Renal pelvis (tissue), 12 donors: ENCODE measurements at places on chromosomes 12 and 14. TPM values are rescaled to one million over a fixed set of nuclear protein-coding genes. Genes with fewer than 3 reads are reported as not detected.

SERPINA9 gene
- not detected for polyA plus RNA-seq

GRCh38 chr14:35144029-35144428 lies 21.7 kb downstream of the PRORP start:
- no peak for DNase-seq

NEUROD4 gene
- polyA plus RNA-seq, result not detected

SRRM4 gene
- polyA plus RNA-seq, result not detected

ZDHHC22 gene
- 0.19 TPM for polyA plus RNA-seq

GRCh38 chr14:105876829-105877228 lies 350.4 kb downstream of the TMEM121 start:
- no peak for DNase-seq
